ENCODE measurements at places on chromosomes 7 and 10.

- DNase-seq = no peak
Measured at GRCh38 chr10:117078168-117078837, 59.8 kb downstream of the VAX1 start.

- DNase-seq = no peak
Measured at GRCh38 chr10:72552857-72553256, 73.0 kb downstream of the MICU1 start.

DNA sequence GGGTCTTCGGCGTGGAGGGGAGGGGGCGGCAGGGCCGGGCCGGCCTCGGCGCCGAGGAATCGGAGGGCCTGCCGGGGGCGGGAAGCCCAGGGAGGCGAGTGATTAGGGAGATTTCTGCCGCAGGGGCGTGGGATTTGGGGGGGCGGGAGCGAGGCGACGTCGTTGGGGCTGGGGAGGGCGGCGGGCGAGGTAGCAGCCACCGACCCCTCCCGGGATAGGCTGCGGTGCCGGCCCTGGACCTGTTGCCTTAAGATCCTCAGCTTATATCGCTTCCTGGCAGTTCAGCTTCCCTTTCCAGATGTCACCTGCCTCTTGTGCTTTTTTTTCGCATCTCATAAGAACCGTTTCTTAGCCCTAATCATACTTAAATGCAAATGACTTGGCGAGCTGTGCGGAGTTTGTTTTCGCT lies 655 bp downstream of the LMTK2 start:
- DNase-seq = peak; percentile 57

DNA sequence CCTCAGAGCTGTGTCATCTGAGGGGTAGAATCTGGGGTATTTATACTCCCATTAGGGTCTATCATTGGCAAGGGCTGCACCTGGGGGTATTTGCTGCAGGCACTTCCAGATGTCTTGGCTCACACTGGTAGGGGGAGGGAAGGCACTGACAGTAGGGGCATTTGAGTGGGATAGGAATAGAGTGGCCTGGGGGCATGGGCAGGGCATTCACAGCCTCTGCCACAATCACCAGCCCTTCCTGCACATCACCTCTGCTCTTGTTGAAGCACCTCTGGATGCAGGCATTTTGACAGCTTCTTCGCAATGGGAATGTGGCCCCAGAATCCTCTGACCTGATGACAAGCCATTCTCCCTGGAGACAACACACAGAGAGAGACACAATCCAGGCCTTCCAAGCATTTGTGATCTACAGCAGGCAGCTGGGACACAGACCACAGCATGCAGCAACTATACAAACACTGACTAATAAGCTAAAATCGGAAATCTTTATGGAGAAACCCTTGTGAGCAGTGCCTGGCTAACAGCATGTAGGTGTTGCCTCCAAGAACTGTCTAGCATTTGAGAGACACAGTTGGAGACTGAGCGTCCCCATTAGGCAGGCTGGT lies 178.5 kb downstream of the KCNMA1 start:
- no peak for DNase-seq

- no peak for DNase-seq
Measured at GRCh38 chr7:84297616-84298015, 103.0 kb upstream of the SEMA3A start.

DNA sequence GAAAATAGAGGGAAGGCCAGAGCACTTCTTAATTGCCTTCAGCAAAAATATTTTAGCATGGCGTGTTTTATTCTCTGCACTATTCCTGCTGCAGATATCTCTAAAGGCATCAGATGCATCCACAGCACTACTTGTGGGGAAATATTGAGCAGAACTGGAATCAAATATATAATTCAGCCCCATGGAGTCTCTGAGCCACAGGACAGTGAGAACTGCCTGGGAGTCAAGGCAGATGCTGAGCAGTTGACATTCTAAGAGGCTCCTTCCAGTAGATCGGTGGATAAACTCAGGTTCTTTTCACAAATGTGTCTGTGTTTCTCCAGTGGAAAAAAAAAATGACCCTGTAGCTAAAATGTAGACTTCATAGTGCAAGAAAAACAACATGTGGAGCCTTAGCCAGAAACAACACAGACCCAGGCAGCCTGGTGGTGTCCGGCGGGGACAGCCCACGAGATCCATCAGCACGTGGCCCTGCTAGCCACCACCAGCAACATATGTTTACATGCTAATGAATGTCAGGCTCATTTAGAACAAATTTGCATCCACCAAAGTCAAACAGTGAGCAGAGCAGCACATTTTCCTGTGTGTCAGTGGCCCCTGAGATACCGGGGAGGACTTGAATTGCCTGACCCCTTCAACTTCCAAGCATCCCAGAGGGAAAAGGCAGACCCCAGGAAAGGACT lies 123.3 kb upstream of the PFKP start:
- DNase-seq = no peak
